Activated CD4-positive, alpha-beta T cell treated with anti-CD3 and anti-CD28 coated beads for 36 hours (primary cell): ENCODE measurements at places on chromosomes 1 and 21. TPM values are rescaled to one million over a fixed set of nuclear protein-coding genes. Genes with fewer than 3 reads are reported as not detected.

Gene TPTE
- total RNA-seq: not detected

DNA sequence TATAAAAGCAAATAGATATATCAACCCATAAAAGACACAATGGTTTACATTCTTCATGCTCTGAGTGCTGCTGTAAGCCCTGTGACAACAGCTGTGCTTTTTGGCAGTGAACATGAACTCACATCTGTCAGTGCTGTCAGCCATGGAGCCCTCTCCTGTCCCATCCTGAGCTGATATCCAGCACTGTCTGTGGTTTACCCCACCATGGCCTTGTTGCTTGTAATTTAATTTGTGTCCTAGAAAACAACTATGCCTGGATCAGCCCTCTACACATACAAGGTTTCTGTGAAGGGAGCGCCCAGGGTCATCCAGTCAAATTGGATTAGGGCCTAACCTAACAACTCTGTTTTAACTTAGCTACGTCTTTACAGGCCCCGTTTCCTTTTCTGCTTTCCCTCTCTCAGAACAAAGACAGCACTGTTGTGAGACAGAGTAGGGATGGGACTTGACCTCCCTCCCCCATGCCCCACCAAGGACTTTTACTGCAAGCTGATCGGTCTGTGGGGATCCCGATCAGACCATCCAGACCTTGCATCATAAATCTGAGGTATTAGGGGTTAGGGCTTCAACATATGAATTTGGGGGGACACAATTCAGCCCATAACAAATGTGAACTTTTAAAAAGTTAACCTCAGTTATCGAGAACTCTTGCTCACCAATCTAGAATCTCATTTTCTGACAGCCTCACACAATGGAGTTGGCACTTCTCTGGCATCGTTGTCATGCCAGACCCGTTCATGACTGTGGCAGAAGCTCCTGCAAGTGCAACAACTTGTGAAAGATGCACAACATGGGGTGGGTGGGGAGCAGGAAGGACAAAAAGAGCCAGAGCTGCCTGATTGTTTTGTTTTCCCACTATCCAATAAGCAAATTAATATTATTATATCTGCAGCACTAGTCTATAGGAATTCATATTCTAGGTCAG is 16.4 kb upstream of the SLC44A3 start:
- DNase-seq: no peak

GRCh38 chr1:29197993-29198392 is 16.3 kb upstream of the SRSF4 start:
- DNase-seq: no peak

DNA sequence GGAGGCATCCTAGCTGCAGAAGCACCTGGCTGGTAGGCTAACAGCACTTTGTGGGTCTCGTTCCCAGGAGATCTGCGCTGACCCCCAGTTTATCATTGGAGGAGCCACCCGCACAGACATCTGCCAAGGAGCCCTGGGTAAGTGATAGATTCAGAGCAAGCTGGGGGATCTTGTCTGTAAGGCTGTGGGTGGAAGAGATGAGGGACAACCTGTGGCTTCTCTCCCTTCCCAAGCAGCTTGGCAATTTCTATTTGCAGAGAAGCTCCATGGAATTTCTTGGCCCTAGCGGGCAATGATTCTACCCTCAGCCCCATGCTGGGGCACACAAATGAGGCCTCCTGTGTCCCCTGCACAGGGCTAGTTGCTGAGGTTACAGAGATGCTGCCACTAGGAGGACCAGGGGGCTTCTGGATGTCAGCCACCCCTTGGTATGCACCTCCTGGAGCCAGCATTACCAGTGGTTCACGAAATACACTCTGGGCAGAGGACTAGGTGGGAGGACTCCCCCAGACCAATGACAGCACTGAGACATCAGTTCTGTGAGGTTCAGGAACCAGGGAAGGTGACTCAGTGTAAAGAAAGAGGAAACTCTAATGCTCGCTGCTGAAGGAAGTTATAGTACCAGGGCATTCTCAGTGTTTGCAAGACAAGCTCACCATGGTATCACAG is 5.5 kb downstream of the CAPN2 start:
- no peak for DNase-seq

DNA sequence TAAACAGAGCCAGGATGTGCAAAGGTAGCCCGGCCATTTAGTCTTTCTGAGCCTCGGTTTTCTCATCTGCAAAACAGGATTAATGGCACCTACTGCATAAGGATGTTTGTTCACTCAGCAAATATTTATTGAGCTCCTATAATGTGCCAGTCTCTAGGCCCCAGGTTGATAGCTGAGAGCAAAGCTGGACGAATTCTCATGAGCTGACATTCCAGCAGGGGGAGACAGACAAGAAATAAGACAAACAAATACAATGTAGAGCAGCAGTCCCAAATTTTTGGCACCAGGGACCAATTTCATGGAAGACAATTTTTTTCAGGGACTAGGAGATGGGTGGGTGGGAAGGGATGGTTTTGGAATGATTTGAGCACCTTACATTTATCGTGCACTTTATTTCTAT is 74.3 kb upstream of the PAX7 start:
- peak; percentile 10 for DNase-seq

GRCh38 chr1:25744140-25744581 is 55.8 kb upstream of the SELENON start:
- no peak for DNase-seq

GRCh38 chr1:167927046-167927754 is 9.3 kb upstream of the DCAF6 start:
- no peak for DNase-seq

DNA sequence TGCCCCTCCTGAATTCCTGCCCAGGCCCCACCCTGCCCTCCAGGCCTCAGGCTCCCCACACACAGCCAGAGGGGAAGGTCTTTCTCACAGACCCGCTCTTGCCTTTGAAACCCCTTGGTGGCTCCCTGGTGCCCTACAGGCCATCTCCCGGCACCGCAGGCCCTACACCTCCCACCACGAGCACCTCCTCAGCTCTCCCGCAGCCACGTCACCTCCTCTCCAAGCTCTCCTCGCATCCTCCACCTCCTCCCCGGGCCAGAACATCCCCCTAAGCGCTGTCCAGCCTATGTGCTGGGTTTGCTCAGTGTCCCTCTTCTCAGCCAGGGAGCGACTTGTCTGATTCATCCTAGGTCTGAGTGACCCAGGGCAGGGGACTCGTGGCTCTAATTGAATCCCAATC is 66.4 kb downstream of the DMRTB1 start:
- DNase-seq: no peak

DNA sequence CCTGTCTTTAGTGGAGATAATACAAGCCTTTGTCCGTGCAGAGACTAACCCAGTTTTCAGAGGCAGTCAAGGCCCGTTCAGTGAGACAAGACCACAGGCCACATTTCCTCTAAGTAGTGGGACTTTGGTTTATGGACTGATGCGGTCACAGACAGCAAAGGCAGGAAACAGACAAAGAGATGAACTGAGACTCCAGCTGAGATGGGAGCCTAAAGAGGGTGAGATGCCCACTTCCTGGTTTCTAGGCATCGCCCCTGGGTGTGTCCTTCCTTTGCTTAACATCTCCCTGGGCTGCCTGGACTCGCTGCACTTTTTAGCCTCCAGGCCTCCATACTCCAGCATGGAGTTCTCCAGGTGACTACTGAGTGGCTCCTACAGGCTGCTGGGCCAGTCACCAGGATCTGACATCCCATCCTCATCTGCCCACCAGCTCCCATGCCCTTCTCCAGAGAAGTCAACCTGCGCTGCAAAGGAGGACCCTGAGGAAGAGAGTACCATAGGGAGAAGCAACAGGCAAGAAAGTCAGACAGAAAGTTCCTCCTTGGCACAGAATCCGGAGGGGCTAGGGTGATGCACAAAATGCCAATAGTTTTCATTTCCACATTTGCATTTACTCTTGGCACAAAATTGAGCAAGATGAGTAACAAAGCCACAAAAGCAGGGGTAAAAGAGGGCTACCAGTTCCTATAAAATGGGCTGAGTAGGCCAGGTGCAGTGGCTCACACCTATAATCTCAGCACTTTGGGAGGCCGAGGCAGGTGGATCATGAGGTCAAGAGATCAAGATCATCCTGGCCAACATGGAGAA is 15.1 kb downstream of the THEMIS2 start:
- peak; percentile 28 for DNase-seq

Gene HES3
- total RNA-seq: not detected
